Thyroid gland (tissue), 4 donors: ENCODE measurements at places on chromosomes 5 and 9. TPM values are rescaled to one million over a fixed set of nuclear protein-coding genes. Genes with fewer than 3 reads are reported as not detected.

GRCh38 chr9:96423322-96423984 is 5.3 kb upstream of the ZNF367 start:
- peaks cover 20% of the 10 kb centered on the region for H3K4me1 ChIP-seq
- no peak for DNase-seq
- no peaks in the 10 kb centered on the region for H3K36me3 ChIP-seq
- H3K4me3 ChIP-seq, result no peak overlapping the region
- no peak overlapping the region for H3K27ac ChIP-seq

DNA sequence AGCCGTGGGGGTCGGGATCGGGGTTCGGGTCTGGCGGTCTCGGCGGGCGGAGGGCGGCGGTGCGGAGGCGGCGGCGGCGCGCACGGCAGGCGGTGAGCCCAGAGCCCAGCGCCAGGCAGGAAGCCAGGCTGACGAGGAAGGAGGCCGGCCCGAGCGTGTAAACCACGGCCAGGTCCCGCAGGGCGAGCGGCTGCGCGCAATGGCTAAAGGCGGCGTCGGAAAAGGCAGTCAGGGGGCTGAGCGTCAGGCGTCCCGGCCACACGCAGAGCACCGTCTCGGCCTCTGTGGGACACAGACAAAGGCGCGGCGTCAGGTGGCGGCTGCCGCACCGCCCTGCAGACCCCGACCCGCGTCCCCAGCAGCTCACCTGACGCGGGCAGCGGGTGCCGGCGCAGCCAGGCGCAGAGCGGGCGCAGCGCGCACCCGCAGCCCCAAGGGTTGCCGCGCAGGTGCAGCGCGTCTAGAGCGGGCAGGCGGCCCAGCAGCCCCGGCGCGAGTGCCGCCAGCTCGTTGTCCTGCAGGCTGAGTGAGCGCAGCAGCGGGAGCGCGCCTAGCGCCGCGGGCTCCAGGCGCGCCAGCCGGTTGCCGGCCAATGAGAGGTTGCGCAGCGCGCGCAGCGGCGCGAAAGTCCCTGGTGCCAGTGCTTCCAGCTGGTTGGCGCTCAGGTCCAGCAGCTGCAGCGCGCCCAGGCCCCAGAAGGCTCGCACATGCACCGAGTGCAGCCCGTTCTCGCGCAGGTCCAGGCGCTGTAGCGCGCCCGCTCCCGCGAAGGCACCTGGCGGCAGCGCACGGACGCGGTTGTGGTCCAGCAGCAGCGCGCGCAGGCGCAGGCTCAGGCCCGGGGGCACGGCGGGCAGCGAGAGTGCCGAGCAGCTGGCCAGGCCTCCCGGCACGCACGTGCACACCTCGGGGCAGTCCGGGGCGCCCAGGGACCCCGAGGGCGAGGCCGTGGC is 671 bp downstream of the LRRC26 start:
- no peaks in the 10 kb centered on the region for H3K36me3 ChIP-seq
- DNase-seq, result no peak
- H3K4me3 ChIP-seq, result no peak overlapping the region
- peaks cover 27% of the 10 kb centered on the region for H3K27me3 ChIP-seq
- peaks cover 7% of the 10 kb centered on the region for H3K4me1 ChIP-seq

GRCh38 chr5:13248253-13248652 is 696.2 kb downstream of the DNAH5 start:
- H3K27ac ChIP-seq, result no peak overlapping the region
- no peak overlapping the region for H3K4me3 ChIP-seq
- DNase-seq, result no peak

GRCh38 chr5:95901676-95902627 is 59.7 kb downstream of the ELL2 start:
- no peaks in the 10 kb centered on the region for H3K4me1 ChIP-seq
- H3K4me3 ChIP-seq, result no peak overlapping the region
- no peak for DNase-seq
- no peaks in the 10 kb centered on the region for H3K27me3 ChIP-seq
- no peak overlapping the region for H3K27ac ChIP-seq

GRCh38 chr5:144684899-144685298 is 514.2 kb downstream of the KCTD16 start:
- no peak overlapping the region for H3K4me3 ChIP-seq
- H3K4me1 ChIP-seq, result no peaks in the 10 kb centered on the region
- no peaks in the 10 kb centered on the region for H3K27me3 ChIP-seq

DNA sequence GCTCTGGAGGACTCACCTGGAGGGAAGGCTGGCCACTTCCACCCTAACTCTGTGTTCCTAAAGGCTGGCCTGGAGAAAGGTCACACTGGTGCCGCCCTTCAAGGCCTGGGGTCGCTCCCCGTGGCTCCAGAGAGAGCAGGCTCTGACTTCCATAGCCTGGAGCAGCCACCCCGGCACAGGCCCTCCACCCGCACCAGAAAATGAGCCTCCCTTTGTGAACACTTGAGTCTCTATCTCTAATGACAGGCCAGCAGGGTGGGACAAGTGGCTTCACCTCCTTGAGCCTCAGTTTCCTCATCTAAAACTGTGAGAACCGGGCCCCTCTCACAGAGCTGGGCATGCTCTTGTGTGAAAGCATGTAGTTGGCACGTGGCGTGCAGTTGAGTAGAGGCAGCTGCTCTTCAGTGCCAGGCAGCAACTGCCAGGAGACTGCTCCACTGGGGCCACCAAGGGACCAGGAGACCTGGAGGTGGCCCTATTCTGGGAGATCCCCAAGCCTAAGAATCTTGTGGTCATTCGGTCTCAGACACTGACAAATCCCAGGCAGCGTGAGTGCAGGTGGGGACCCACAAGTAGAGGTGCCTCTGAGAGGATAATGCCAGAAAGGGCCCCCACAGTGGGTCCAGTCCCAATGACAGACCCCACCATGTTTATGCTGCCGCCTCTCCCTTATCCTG is 56.7 kb upstream of the GARNL3 start:
- no peaks in the 10 kb centered on the region for H3K36me3 ChIP-seq
- no peak overlapping the region for H3K4me3 ChIP-seq
- H3K27me3 ChIP-seq, result no peaks in the 10 kb centered on the region
- H3K4me1 ChIP-seq, result no peaks in the 10 kb centered on the region
- DNase-seq, result no peak

Gene AMBP
- 0.83 TPM for total RNA-seq

Gene CTXN3
- not detected for total RNA-seq

Gene GRXCR2
- 0.13 TPM for total RNA-seq

Gene DRD1
- not detected for total RNA-seq
